Fibroblast of the aortic adventitia (primary cell): ENCODE measurements at places on chromosomes 1 and 21. TPM values are rescaled to one million over a fixed set of nuclear protein-coding genes. Genes with fewer than 3 reads are reported as not detected.

- no peak for DNase-seq
These were observed 158.5 kb upstream of the LMO4 start for GRCh38 chr1:87170157-87170556.

DNA sequence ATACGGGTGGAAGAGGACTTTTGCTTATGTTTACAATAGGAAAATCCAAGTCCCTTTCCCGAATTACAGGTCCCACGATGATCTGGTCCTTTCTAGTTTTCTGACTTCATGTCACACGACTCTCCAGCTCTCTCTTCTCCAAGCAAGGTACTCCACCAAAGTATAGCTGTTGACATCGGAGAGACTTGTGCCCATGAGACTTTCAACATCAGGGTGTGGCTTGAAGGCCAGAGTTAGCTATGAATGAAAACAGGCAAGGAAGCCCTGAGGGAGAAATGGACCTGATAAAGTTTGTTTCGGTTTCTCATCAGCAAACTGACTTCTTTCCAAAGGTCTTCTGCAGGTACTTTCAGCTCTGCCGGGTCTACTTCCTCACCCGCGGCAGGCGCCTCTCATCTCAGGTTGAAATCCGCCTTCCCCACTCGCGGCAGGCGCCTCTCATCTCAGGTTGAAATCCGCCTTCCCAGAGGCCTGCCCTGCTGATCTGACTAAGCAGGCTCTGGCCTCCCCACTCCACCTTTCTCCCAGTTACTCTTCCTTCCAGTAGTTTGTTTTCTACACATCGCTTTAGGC is 2.1 kb upstream of the PER3 start:
- no peak for DNase-seq

- no peak for DNase-seq
These were observed 10.9 kb upstream of the LRRC3 start for GRCh38 chr21:44444286-44444931.

GRCh38 chr1:160453443-160453842 is 53.1 kb downstream of the VANGL2 start:
- no peak for DNase-seq

PLXNA2 gene
- 4.3 and 8.0 TPM in 2 replicates for total RNA-seq

PRAMEF12 gene
- total RNA-seq, result not detected in 2 replicates
